Central memory CD8-positive, alpha-beta T cell (primary cell): ENCODE measurements at places on chromosomes 4 and X.
A peak's percentile ranks its signal among the peaks of the same experiment; 100 is the strongest.

GRCh38 chrX:110087485-110088356 lies 84.8 kb downstream of the TMEM164 start:
- H3K4me1 ChIP-seq, result peaks cover 12% of the 10 kb centered on the region
- no peak overlapping the region for H3K27ac ChIP-seq
- H3K27me3 ChIP-seq, result no peaks in the 10 kb centered on the region
- H3K4me3 ChIP-seq, result no peak overlapping the region
- peaks cover 3% of the 10 kb centered on the region for H3K36me3 ChIP-seq
- DNase-seq, result no peak

- no peak overlapping the region for H3K4me3 ChIP-seq
- no peak for DNase-seq
- no peaks in the 10 kb centered on the region for H3K27me3 ChIP-seq
Measured at GRCh38 chrX:123648028-123648810, 84.6 kb downstream of the THOC2 start.

DNA sequence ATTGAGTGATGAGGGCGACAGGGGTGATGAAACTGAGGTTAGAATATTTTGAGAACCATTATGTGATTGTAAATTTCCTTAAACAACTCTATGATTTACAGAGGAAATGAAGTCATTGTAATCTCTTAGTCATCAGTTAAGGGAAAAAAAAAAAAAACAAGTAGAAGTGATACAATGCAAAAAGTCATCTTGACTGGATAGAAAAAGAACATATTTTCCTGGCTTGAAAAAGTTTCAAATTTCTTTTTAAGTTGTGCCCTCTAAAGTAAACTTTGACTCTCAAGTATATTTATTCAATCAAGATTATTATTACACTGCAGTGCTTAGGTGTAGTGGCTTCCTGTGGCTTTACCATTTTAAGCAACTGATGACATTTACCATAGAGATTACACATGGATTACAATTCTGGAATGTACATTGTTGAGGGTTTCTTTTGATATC lies 40.6 kb downstream of the GABRB1 start:
- peaks cover 2% of the 10 kb centered on the region for H3K36me3 ChIP-seq
- no peaks in the 10 kb centered on the region for H3K4me1 ChIP-seq
- no peak overlapping the region for H3K27ac ChIP-seq
- peaks cover 17% of the 10 kb centered on the region for H3K27me3 ChIP-seq
- DNase-seq, result no peak

DNA sequence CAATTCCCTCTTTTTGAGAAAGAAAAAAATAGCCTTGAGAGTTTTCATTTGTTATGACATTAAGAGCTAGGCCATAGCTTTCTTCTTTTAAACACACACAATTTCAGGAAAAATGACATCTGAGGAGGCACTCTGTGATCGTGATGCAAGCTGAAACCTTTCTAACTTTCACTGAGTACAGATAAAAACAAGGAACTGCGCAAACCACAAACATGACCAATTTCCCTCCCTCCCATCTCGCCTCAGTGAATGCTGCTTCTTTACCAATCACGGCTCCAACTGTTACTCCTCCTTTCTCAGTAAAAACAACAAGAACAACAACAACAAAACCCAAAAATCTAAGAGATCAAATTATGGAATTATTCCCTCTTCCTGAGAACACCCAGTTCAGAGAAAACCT lies 626.8 kb downstream of the TLL1 start:
- no peak for DNase-seq
- no peaks in the 10 kb centered on the region for H3K36me3 ChIP-seq
- H3K4me3 ChIP-seq, result no peak overlapping the region
- no peaks in the 10 kb centered on the region for H3K27me3 ChIP-seq
- H3K4me1 ChIP-seq, result no peaks in the 10 kb centered on the region

GRCh38 chrX:115906276-115906675 lies 264.3 kb upstream of the AGTR2 start:
- H3K4me1 ChIP-seq, result no peaks in the 10 kb centered on the region
- H3K27me3 ChIP-seq, result no peaks in the 10 kb centered on the region
- no peak overlapping the region for H3K27ac ChIP-seq
- no peaks in the 10 kb centered on the region for H3K36me3 ChIP-seq
- H3K4me3 ChIP-seq, result no peak overlapping the region

GRCh38 chrX:148909758-148910157 lies 409.3 kb downstream of the AFF2 start:
- no peaks in the 10 kb centered on the region for H3K36me3 ChIP-seq
- H3K4me1 ChIP-seq, result no peaks in the 10 kb centered on the region
- H3K27ac ChIP-seq, result no peak overlapping the region
- H3K4me3 ChIP-seq, result no peak overlapping the region
- DNase-seq, result no peak

- no peak overlapping the region for H3K4me3 ChIP-seq
- peaks cover 5% of the 10 kb centered on the region for H3K4me1 ChIP-seq
- no peak overlapping the region for H3K27ac ChIP-seq
Measured at GRCh38 chr4:78166622-78167021, 109.5 kb downstream of the FRAS1 start.

GRCh38 chr4:73718375-73719373 lies 21.7 kb upstream of the CXCL8 start:
- H3K27me3 ChIP-seq, result no peaks in the 10 kb centered on the region
- H3K36me3 ChIP-seq, result no peaks in the 10 kb centered on the region
- H3K27ac ChIP-seq, result no peak overlapping the region
- DNase-seq, result no peak
- no peak overlapping the region for H3K4me3 ChIP-seq

DNA sequence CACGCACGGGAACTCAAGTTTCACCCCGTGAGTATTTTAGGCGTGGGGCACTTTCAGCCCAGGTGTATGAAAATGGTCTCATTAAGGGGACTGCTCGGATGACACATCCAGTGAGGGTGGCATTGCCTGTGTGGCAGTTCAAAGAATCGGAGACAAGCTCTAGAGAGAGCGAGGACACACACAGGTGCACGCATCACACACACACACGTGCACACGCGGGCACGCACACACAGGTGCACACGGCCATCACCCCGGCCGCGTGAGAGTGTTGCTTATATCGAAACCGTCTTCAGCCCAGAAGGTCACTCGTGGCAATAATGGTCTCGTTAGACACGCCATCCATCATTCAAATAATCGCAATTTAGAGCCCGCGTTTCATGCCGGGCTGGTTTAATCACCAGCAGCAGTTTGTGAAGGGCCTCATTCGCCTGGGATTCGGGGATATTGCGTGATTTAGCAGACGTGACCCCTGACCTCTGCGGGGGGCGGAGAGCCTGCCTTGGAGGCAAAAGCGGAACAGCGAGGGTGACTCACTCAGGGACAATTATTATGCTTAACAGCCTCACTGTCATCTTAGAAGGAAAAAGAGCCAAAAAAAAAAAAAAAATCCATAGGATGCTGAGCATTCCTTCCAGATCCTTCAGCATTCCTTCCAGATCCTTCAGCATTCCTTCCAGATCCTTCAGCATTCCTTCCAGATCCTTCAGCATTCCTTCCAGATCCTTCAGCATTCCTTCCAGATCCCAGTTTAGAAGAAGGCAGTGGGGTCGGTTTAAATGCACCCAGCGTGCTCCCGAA lies 89.4 kb upstream of the PPP2R3B start:
- no peaks in the 10 kb centered on the region for H3K27me3 ChIP-seq
- H3K27ac ChIP-seq, result no peak overlapping the region
- H3K36me3 ChIP-seq, result peaks cover 4% of the 10 kb centered on the region

DNA sequence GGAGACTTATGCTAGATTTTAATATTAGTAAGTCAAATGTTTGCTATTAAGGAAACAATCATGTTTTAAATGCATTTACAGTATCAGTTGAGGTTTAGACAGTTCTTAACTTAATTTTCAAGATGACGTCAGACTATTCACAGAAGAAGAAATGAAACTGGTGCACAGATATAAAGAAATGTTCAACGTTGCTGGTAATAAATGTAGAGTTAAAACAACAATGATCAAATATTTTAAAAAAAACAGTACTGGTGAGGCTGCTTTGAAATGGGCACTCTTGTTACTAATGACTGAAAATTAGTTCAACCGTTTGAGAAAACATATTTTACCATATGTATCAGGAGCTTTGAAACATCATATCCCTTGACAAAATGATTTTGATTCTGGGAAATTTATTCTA lies 44.2 kb downstream of the ABHD18 start:
- no peak overlapping the region for H3K27ac ChIP-seq
- peaks cover 26% of the 10 kb centered on the region for H3K36me3 ChIP-seq
- DNase-seq, result no peak
- H3K27me3 ChIP-seq, result no peaks in the 10 kb centered on the region

DNA sequence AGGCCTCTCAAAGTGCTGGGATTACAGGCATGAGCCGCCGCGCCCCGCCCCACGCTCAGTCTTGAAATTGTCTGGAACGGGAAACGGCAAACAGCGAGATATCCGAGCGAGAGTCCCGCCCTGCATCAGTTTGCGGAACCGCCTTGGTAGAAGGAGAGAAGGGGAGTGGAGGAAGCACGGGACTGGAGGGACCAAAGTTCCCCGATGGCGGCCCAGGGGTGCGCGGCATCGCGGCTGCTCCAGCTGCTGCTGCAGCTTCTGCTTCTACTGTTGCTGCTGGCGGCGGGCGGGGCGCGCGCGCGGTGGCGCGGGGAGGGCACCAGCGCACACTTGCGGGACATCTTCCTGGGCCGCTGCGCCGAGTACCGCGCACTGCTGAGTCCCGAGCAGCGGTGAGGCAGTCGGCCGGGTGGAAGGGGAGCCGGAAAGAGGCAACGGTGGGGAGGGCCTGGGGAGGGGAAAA lies at the start of gene BST1:
Gene BST1, plus strand, starts transcription at position 125 of the 463 bp plus-strand sequence. Its CDS starts 80 bp downstream, at position 205.
- peak; percentile 29 for DNase-seq
- peak within 1 kb of the TSS; percentile 83 for H3K4me3 ChIP-seq
- H3K27me3 ChIP-seq, result peaks cover 26% of the 10 kb centered on the region
- no peak within 1 kb of the TSS for H3K27ac ChIP-seq
- H3K4me1 ChIP-seq, result peaks cover 13% of the 10 kb centered on the region

- no peaks in the 10 kb centered on the region for H3K4me1 ChIP-seq
- no peak overlapping the region for H3K27ac ChIP-seq
- H3K36me3 ChIP-seq, result no peaks in the 10 kb centered on the region
- H3K4me3 ChIP-seq, result no peak overlapping the region
- no peak for DNase-seq
Measured at GRCh38 chr4:162061214-162061613, 102.6 kb downstream of the FSTL5 start.

- no peak overlapping the region for H3K27ac ChIP-seq
- peaks cover 5% of the 10 kb centered on the region for H3K4me1 ChIP-seq
- H3K27me3 ChIP-seq, result peaks cover 7% of the 10 kb centered on the region
- H3K36me3 ChIP-seq, result no peaks in the 10 kb centered on the region
Measured at GRCh38 chr4:26459756-26460530, 30.3 kb downstream of the CCKAR start.
